ENCODE measurements at places on chromosomes 2 and 18. TPM values are rescaled to one million over a fixed set of nuclear protein-coding genes. Genes with fewer than 3 reads are reported as not detected.

The ITPRIPL1 gene
- 2.0 TPM for total RNA-seq

The LYG2 gene
- not detected for total RNA-seq

The GKN1 gene
- not detected for total RNA-seq

The ZNF521 gene
- 118 TPM for total RNA-seq

The SGPP2 gene
- 1.4 TPM for total RNA-seq

GRCh38 chr18:62736077-62736855, 20.9 kb downstream of the PHLPP1 start:
- no peak for DNase-seq

DNA sequence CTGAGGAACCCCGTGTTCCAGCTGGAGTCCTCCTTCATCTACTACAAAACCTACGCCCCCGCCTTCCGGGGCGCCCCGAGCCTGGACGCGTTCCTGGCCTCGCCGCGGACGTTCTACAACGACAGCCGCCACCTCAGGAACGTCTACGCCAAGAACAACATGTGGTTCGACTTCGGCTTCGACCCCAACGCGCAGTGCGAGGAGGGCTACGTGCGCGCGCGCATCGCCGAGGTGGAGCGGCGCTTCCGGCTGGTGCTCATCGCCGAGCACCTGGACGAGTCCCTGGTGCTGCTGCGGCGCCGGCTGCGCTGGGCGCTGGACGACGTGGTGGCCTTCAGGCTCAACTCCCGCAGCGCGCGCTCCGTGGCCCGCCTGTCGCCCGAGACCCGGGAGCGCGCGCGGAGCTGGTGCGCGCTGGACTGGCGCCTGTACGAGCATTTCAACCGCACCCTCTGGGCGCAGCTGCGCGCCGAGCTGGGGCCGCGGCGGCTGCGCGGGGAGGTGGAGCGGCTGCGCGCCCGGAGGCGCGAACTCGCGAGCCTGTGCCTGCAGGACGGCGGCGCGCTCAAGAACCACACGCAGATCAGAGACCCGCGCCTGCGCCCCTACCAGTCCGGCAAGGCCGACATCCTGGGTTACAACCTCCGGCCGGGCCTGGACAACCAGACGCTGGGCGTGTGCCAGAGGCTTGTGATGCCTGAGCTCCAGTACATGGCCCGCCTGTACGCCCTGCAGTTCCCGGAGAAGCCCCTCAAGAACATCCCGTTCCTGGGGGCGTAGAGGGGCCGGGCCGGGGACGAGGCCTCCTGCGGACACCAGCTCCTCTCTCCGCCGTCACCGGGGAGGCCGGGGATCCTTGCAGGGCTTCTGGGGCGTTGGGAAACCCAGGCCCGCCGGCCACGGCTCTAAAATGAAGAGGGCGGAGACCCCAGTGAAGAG, 5.3 kb upstream of the NEU4 start:
- DNase-seq = no peak

GRCh38 chr2:164371916-164372315, 249.4 kb downstream of the GRB14 start:
- no peak for DNase-seq

GRCh38 chr2:24049485-24050021, at the start of gene FKBP1B:
FKBP1B (plus strand) TSS chr2:24049741; CDS start chr2:24049850, 109 bp downstream.
- no peak for DNase-seq
